Stomach (tissue), 19 donors: ENCODE measurements at places on chromosomes 1 and 21. TPM values are rescaled to one million over a fixed set of nuclear protein-coding genes. Genes with fewer than 3 reads are reported as not detected.

- DNase-seq = no peak
Observed at GRCh38 chr1:231550448-231550781, 21.9 kb downstream of the TSNAX start.

DNA sequence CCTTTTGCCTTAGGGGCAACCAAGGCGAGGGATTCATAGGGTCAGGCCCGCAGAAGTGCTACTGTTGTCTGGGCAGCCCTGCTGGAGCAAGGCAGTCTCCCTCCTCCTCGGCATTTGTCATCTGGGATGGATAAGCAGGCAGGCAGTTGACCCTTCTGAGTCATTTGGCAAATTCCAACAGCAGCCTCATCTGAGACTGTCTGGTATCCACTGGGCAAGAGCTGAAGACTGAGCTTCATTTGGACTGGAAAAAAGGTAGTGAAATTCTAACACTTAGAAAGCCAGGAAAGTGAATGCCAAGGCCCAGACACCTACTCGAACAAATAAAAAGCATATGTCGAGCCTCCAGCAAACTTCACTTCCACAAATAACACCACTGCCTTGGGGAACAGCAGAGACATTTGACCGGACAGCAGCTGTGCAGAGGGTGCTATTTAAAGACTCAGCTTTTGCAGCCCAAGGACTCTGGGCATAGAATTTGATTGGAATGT lies 4.0 kb upstream of the ZBTB40 start:
- no peak for DNase-seq

GRCh38 chr1:209609791-209610630 lies 26.5 kb downstream of the CAMK1G start:
- no peak for DNase-seq

DNA sequence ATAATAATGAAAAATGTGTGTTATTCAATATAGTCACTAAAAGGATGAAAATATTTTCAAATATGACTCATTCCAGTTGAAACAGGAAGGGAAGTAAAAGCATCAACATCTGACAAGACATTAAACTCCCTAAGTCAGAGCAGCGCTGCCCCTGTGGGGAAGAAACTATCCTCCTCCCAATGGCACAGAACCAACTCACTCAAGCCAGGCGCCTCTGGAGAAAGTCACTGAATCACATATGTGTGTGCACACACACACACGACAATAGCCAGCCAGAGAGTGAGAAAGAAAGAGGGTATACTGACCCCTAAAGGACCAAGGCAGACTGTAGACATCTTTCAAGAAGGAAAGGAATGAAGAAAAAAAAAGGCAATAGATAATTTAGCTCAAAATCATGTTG lies 126.9 kb downstream of the SETD4 start:
- no peak for DNase-seq

DNA sequence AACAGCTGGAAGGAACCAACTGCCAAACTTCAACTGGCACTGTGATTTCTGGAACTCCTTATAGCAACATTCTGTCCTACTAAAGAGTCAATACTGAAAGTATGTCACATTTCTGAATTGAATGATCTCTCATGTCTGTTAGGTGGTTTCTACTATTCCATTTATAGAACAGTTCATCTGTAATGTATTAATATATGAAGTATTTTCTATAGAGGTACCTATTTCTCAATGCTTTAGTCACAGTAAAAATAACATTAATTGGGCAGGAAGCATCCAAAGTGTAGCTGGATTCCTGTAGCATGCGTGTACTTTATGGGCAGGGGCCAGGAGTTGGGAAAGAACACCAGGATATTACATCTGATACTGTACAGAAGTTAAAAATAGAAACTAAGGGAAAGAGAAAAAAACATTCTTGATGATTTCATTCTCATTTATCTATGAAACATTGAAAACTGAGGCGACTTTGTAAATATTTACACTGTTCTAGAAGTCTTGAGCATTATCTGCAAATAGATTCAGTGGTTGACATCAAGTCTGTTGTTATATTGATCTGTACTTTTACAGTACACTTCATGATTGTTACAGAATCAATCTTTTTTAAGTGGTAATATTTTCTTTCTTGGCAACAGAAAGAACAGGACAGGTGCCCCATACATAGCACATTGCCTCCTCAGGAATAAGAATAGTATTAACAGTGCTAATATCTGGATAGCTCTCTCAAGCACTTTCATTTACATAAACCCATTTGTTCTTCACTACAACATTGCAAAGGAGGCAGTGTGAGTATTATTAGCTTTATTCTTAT lies 6.2 kb upstream of the ZNF281 start:
- peak; percentile 63 for DNase-seq

DNA sequence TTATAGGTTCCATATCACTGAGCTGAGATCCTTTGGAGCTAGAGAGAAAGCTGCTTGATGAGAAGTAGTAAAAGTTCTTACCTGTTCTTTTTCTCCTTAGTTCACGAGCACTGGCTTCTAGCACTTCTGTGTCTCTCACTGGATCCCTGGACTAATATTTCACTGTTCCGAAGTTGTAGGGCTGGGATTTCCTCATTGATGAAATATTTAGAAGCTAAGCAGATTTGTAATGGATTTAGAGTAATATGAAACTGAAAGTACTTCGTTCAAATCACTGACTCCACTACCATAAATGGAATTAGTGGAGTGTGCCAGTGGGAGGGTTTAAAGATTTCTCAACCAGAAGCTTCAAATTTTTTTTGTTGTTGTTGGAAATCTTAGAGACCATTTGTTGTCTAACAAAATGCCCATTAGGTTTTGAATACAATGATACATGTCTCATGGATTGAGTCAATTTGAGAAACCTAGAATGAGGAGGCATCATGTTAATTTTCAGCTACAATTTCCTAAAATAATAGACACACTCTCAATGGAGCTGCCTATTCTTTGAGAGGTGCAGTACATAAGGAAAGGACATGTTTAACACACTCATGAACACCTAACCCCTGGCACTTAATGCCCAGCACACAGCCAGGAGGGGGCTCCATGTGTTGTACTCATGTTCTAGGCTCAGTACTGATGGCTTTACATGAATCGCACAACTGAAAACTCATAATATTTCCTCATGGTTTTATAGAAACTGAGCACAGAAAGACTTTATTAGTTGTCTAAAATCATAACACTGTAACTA lies at the start of gene GBP1:
GBP1 (minus strand) TSS at position 130 of the 790 bp plus-strand sequence. CDS start 1,974 bp downstream, outside the sequence.
- peak; percentile 85 for DNase-seq

GRCh38 chr1:210049616-210050015 lies 111.6 kb downstream of the SYT14 start:
- no peak for DNase-seq

GRCh38 chr1:219492717-219493116 lies 120.2 kb downstream of the ZC3H11B start:
- DNase-seq = no peak

DNA sequence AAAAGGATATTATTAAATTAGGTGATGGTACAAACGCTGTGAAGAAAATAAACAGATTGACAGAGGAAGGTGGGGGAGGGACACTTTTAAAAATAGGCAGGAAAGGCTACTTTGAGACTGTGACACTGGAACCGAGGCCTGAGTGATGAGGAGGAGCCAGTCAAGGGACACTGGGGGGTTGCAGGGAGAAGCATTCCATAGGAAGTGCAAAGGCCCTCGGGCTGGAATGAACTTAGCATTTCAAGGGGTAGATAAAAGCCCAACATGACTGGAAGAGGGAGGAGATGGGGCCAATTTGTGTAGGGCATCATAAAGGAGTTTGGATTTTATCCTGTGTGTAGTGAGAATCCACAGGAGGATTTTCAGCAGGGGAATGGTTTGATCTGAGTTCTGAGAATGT lies 15.9 kb downstream of the C1orf94 start:
- DNase-seq = no peak

DNA sequence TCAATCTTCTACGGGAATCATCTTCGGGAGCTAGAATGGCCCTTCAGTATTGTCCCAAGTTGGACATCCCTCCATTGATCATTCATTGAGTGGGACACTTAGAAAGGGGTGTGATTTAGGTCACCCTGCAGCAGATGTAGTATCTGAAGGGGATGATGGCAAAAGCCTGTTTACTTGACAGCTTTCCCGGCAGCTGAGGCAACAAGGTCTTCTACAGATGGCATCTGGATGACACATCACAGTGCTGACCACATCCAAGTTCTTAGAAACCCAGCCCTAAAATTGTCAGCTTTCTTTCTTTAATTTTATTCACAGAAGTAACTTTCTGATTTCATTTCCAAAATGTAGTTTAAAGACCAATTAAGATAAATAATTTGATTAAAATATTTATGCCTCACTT lies 150.3 kb downstream of the AMY1C start:
- no peak for DNase-seq

GRCh38 chr1:178540646-178541045 lies 27.7 kb downstream of the TEX35 start:
- no peak for DNase-seq

GRCh38 chr1:89063094-89063493 lies 1.9 kb downstream of the GBP1 start:
- no peak for DNase-seq

GRCh38 chr1:44270686-44271628 lies 57.7 kb downstream of the DMAP1 start:
- DNase-seq = no peak

GRCh38 chr1:36731226-36732014 lies 248.7 kb upstream of the CSF3R start:
- DNase-seq = no peak

DNA sequence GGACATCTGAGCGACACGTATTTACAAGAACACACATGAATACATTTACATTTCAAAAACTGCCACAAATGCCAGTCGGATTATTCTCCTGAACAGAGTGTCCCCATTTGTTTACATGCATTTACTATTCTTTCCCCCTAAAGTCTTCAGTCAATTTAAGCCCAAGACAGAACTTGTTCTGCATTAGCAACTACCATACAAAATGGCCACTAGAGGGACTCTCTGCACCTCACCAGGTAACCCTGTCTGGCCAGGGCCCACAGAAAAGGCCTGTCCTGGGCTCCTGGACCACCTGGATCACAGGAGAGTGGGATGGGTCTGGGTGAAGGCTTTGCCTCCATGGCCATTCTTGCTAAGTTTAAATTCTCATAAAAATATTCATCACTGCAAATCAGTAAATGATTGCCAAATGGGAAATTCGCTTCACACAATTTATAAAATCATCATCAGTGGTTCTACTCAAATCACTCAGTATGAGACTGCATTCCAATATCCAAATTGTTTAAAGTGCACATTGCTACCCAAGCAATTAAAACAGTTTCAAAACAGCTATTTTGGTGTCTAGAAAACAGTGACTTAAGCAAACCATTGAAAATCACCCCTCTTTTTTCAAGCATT lies 12.5 kb upstream of the GUCA2A start:
- peak; percentile 76 for DNase-seq

- DNase-seq = no peak
Observed at GRCh38 chr1:44539991-44540730, 134.1 kb downstream of the TMEM53 start.

GRCh38 chr21:32645261-32646182 lies 33.3 kb upstream of the CFAP298 start:
- peak; percentile 30 for DNase-seq

GRCh38 chr1:87051965-87052364 lies 137.5 kb downstream of the HS2ST1 start:
- no peak for DNase-seq

GRCh38 chr1:113375878-113376277 lies 14.4 kb upstream of the MAGI3 start:
- no peak for DNase-seq

- DNase-seq = peak; percentile 96
Observed at GRCh38 chr1:203026031-203026665, at the start of gene PPFIA4. PPFIA4 (plus strand) TSS chr1:203026491; CDS start chr1:203039009, 12,518 bp downstream.

DNA sequence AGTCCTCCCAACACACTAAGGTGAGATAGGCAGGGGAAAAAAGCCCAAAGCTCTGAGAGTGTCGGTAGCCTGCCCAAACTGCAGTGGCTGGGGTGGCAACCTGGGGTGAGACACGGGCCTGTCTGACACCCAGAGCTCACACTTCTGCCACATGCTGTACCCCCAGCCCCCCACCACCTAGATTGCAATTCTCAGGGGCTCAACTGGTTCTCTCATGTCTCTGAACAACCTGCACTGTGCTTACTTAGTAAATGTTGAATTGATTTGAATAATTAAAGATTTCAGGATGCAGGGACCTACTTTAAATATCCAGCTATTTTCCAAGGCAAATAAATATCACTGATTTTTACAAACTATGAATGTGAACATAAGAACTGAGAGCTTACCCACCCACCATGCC lies 115.5 kb downstream of the EDEM3 start:
- no peak for DNase-seq

- DNase-seq = peak; percentile 88
Observed at GRCh38 chr1:162847839-162848453, 13.0 kb downstream of the CCDC190 start.

DNA sequence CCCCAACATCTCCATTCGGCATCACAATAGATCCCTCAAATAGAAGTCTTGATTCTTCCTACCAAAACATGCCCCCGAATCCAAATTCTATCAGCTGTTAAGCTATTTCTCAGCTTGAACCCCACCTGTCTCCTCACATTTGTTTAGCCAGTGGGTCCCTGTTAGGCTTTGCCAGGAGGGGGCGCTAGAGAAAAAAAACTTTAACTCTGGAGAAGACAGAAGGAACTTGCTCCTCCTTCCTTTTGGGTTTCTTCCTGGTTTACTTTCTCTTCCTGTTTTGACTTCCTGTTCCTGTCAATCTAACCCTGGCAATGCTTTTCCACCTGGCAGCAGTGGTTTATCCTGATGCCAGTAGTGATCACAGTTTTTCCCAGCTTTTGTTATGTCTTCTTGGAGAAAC lies 95.6 kb upstream of the KCNK1 start:
- peak; percentile 18 for DNase-seq

DNA sequence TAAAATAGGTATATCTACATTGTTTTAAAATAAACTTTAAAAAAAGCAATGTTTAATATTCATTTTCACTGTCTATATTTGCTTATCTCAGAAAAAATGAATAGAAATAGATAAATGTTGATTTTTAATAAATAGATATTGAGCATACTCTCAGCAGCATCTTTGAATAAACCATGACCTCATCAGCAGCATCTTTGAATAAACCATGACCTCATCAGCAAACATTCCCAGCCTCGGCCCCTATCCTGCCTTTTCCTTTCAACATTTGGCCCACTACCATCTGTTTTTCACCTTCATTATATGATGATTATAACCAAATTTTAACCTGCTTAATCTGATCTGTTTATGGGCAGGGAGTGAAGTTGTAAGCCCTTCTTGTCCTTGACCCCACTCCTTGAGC lies 148.7 kb upstream of the SAMSN1 start:
- no peak for DNase-seq

- no peak for DNase-seq
Observed at GRCh38 chr1:213057264-213058059, 6.4 kb downstream of the RPS6KC1 start.

DNA sequence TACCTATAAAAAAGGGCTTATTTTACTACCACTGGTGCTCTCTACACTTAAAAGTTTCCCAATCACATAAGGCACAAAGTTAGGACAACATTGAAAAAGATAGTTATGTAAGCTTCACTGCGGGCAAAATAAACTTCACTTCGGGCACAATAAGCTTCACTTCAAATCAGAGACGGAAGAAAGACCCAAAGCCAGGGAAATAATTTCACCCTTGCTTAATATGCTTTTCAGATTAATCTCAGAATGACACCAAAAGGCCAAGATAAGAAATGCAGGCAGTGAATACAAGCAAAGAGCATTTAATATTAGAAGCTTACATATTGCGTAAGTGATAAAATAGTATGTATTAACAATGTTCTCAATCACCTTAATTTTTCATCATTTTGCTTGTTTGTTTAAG lies 444.2 kb downstream of the SETD4 start:
- peak; percentile 60 for DNase-seq

KRTAP21-2 gene
- total RNA-seq = not detected

PRAMEF7 gene
- not detected for total RNA-seq

CCDC27 gene
- not detected for total RNA-seq

GREM2 gene
- 2.3 TPM for total RNA-seq

OPTC gene
- not detected for total RNA-seq

KRTAP10-10 gene
- not detected for total RNA-seq

CENPF gene
- total RNA-seq = 43.2 TPM

VASH2 gene
- not detected for total RNA-seq

UMODL1 gene
- not detected for total RNA-seq

TMEM61 gene
- not detected for total RNA-seq
